ENCODE measurements at places on chromosomes 7 and 10.

- no peak for DNase-seq
Measured at GRCh38 chr10:87030912-87031635, 11.0 kb downstream of the FAM25A start.

DNA sequence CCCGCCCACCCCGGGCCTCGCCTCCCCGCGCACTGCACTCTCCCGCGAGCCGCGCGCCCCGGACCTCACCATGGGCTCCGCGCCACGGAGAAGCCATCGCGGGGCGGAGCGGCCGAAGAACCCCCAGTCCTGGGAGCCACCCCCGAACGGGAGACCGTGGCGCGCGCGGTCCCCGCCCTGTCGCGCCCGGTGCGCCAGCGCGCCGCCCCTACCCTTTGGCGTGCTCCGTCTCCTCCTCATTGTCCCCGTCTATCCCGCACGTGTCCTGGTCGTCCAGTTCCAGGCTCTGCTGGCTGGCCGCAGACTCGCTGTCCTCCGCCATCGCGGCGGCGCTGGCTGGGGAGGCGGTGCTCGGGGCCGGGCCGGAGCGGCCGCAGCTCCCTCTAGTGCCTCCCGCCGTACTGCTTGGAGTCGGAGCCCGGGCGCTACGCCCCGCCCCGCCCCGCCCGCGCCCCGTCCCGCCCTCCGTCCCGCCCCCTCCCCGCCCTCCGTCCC, at the start of gene NMT2:
NMT2 (minus strand) TSS at position 403 of the 495 bp plus-strand sequence; CDS start at position 322, 81 bp downstream.
- DNase-seq: no peak

DNA sequence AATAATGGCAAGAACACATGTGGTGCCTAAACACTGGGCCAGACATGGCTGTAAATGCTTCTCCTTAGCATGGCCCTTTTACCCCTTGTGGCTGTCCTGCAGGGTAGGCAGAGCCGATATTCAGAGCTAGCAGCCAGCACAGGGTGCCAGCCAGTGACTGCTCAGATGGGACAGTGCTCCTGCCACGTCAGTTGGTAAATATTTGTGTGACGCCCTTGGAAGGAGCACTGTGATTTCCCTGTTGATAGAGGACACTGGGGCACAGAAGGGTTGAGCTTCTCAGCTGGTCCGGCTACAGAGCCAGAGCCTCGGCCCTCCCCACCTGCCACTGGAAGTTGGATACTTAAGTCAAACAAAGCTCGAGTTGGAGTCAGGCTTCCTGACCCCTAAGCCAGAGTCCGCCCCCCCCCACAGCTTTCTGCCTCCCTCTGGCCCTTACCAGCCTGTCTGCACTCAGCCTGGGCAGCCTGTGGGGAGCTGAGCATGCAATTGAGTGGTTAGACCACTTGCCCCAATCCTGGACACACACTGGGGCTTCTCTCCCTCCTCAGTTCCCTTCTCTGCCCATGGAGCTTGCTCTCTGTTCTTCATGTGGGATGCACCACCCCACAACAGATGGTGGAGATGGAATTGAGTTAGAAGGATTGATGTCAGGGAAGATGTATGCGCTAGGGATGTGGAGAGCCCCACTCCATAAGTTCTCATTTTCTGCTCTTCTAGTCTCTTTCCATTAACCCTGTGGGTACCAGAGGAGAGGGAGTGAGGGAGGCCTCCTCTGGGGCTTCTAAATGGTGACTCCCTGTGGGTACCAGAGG, 350.8 kb downstream of the PLXNA4 start:
- no peak for DNase-seq

GRCh38 chr10:99895867-99896266, 113.4 kb downstream of the ABCC2 start:
- DNase-seq: no peak

- no peak for DNase-seq
Measured at GRCh38 chr10:131503992-131504391, 192.5 kb upstream of the TCERG1L start.

GRCh38 chr7:30572212-30572841, 22.4 kb upstream of the GARS1 start:
- DNase-seq: no peak

DNA sequence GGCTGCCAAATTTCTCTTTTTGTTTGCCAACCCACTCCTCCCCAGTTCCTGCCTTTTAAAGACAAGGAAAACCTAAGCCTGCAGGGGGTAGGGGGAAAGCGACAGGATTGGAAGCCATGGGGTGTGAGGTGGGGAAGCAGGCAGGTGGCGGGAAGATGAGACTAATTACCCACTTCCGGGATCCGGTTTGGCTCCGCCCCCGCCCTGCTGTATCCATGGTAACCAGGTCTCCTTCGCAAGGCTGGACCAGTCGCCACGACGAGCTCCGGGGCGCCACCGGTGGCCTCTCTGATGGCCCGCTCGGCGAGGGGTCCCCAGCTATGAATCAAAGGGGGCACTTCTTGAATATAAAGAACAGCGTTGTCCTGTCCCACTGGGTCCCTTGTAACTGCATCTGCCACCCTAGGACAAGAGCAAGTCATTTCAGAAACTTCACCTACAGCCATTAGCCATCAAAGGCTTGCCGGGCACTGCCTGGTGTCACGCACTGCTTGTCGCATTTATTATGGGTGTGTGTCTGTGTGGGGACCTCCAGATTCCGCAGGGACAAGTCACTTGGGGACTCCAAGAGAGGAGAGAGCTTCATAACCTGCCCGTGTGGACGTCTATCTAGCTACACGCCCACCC, 55.4 kb upstream of the LMTK2 start:
- peak; percentile 15 for DNase-seq

- no peak for DNase-seq
Measured at GRCh38 chr10:78794736-78795455, 273.9 kb upstream of the ZMIZ1 start.

DNA sequence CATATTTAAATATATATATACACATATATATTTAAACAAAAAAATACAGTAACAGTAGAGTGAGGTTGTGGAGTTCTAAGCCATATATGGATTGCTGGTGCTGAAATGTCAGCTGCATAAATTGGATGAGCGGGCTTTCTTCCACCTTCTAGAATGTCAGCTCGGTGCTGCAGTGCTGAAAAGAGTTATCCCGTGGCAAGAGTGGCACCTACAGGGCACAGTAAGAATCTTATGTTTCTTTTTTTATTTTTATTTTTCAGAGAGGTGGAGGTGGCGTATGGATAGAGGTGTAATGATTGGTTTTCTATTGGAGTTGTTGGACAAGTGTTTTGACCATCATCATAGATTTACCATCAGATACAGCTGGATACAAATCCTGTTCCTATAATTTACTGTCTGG, 86.2 kb upstream of the DYNC1I1 start:
- DNase-seq: no peak

- DNase-seq: no peak
Measured at GRCh38 chr7:137768366-137768765, 78.4 kb downstream of the DGKI start.

DNA sequence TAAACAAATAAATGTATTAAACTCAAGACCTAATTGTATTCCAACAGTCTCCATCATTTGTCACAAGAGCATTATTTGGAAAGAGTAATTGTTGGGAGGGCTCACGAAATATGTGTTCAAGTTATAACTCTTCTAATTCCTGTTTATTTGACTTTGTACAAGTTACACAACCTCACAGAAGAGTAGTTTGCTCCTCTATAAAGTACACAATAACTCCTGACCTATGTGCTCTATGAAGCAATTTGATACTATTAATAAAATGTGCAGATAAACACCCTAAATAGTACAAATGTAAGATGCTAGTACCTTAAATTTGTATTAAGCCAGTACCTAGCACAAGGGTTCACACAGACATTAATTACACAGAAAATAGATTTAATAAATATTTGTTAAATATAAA, 285.8 kb downstream of the LRRTM3 start:
- no peak for DNase-seq

DNA sequence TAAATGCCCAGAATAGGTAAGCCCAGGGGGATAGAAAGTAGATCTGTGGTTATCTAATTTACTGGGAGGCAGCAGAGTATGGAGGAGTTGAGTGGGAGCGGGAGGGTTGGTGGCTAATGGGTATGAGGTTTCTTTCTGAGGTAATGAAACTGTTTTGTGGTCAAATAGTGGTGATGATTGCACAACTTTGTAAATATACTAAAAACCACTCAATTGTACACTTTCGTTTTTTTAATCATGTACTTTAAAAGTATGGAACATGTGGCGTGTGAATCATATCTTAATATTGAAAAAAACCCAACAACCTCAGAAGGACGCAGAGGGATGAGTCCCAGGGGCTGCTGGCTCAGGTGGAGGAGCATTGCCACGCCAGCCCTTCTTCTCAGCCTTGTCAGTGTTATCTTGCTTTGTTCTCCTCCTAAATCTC, 118.1 kb downstream of the WDR11 start:
- no peak for DNase-seq

DNA sequence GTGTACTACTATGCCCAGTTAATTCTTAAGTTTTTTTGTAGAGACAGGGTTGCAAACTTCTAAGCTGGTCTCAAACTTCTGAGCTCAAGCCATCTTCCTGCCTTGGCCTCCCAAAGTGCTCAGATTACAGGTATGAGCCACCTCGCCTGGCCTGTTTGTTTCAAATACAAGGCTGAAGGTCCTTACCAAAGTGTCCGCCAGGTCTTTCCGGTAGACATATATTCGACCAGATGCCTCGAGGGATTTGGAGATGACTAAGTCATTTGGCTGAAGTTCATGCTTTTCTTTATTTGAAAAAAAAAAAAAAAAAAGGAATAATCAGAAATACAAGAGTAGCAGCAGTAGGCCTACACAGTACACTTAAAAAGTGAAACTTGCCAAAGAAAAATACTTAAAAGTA, 204.5 kb upstream of the CDCA7L start:
- no peak for DNase-seq

GRCh38 chr7:40419806-40420205, 285.0 kb downstream of the SUGCT start:
- DNase-seq: no peak

GRCh38 chr7:143975617-143976016, 21.0 kb downstream of the OR2F1 start:
- DNase-seq: no peak

- DNase-seq: no peak
Measured at GRCh38 chr7:156157409-156158012, 345.2 kb upstream of the SHH start.

DNA sequence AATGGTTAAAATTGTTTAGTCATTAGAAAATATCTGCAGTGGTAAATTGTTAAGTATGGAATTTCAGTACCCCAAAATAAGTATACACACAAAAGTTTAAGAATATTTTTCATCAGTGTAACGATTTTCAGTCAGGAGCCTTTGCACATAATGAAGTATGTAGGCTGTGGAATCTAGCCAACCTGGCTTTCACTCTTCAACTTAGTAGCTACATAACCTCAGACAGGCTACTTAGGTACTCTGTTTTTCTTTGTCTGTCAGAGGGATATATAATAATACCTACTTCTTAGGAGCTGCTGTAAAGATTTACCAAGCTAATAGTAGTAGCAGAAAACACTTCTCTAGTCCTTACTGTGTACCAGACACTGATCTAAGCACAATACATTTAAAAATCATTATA, 137.5 kb downstream of the ZEB1 start:
- no peak for DNase-seq

- no peak for DNase-seq
Measured at GRCh38 chr7:149007611-149008010, 20.7 kb downstream of the PDIA4 start.

DNA sequence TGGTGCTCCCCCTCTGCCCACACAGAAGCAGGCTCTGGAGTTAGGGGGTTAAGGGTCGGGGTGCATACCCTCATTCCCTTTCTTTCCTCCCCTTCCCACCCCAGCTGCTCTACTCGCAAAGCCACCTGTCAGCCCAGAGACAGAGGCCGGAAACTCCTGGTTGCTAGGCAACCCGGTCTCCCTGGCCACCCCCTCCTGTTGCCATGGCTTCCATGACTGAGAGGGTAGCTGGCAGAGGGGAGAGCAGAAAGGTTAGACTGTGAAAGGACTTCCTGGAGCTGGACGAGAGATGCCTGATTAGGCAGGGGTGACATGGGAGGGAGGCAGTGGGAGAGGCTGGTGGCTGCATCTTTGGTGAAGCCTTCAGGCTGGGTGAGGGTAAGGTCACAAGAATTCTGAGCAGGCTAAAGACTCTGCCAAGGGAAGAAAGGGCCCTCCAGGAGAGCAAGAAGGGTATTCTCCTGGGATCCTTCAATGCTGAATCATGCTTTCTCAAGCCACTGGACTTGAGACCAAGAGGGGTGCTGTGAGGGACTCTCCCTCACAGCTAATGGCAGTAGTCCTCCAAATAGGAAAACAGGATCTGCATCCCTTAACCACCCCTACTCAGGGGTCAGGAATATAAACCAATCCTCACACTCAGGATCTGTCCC, 5.4 kb downstream of the PSD start:
- no peak for DNase-seq

DNA sequence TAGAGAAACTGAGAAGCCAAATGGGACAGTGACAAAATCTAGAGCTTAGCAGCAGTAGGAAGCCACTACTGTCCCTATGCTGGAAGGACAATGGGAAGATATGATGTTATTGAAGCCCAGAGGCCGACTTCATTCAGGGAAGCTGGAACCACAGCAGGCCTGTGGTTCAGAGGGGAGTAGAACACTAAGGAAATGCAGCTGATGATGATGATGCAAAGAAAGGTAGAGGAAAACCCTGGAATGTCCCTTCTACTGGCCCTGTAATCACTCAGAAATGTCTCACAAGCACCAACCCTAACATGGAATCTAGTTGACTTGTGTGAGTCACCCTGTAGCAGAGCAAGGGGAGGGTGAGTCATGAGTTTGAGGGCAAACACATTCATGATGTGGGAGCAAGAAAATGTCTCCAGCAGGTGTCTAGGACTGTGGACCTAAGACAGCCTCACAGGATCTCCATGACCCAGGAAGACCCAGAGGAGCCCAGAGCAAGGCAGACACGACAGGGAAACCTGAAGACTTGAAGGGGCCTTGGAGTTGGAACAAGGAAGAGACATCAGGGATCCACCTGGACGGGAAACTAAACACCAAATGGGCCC, 37.0 kb upstream of the LRRC17 start:
- peak; percentile 36 for DNase-seq

DNA sequence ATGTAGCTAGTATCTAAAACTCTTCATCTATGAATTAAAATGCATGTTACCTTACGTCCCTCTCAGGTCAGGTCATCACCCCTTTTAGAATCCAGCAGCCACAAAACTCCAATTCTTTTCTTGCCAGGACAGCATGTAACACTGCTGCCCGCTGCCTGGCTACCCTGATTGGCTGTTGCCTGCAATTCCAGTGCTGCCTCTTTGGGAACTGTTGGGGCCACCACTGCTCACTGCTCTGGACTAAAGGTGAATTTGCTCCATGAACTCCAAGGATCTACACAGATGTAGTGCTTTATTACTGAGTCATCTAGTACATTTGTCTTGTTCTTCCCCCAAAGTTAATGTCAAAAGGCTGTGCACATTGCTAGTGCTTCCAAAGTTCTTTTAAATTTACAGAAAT, 40.4 kb downstream of the SCIN start:
- no peak for DNase-seq

- no peak for DNase-seq
Measured at GRCh38 chr7:5215313-5215712, 25.3 kb downstream of the WIPI2 start.

GRCh38 chr10:98920807-98921206, 314.8 kb downstream of the HPSE2 start:
- no peak for DNase-seq

GRCh38 chr7:94231305-94231704, 163.4 kb upstream of the COL1A2 start:
- DNase-seq: no peak

All from CD4-positive, CD25-positive, alpha-beta regulatory T cell (primary cell).